ENCODE measurements at places on chromosomes 12 and 14.
A peak's percentile ranks its signal among the peaks of the same experiment; 100 is the strongest.

- DNase-seq = no peak
Measured at GRCh38 chr12:101858361-101858760, 19.0 kb upstream of the DRAM1 start.

DNA sequence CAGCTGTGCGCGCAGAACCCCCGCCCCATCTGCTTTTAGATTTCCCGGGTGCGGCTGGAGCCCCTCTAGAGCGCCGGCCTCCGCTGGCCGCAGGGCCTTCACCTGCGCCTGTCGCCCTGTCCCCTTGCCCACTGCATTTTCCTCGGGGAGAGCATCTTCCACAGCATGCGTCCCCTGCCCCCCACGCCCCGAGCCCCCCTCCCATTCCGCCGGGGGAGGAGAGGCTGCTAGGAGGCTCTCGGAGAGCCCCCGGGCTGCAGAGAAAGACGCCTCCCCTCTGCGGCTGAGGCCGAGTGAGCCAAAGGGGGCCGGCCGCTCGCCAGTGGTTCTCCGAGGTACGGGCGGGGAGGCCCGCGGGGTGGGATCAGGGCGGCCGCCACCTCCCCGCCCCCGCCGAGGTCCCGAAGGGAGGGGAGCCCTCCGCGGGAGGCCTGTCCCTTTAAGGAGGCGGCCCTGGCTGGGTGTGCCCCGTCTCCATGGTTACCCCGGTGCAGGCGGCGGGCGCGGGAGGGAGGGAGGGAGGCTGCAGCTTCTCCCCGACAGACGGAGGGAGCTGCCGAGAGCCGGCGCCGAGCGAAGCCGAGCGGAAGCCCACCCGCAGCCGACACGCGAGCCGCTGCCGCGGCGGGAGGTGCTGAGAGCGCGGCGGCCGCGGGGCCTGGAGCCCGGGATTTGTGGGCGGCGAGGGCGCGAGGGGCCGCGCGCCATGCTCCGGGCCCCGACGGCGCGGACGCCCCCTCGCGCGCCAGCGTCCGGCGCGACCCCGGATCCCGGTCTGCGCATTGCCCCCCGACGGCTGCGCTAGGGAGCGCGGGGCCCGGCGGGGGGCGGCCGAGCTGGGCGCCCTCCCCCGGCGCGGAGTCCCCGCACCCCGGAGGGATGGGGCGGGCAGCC, at the start of gene KCNH3:
Gene KCNH3 (plus strand): TSS at position 521 of the 894 bp plus-strand sequence. CDS start 387 bp downstream, outside the sequence.
- peak; percentile 82 for DNase-seq

- DNase-seq = no peak
Measured at GRCh38 chr12:25950329-25951115, 8.0 kb upstream of the RASSF8 start.

DNA sequence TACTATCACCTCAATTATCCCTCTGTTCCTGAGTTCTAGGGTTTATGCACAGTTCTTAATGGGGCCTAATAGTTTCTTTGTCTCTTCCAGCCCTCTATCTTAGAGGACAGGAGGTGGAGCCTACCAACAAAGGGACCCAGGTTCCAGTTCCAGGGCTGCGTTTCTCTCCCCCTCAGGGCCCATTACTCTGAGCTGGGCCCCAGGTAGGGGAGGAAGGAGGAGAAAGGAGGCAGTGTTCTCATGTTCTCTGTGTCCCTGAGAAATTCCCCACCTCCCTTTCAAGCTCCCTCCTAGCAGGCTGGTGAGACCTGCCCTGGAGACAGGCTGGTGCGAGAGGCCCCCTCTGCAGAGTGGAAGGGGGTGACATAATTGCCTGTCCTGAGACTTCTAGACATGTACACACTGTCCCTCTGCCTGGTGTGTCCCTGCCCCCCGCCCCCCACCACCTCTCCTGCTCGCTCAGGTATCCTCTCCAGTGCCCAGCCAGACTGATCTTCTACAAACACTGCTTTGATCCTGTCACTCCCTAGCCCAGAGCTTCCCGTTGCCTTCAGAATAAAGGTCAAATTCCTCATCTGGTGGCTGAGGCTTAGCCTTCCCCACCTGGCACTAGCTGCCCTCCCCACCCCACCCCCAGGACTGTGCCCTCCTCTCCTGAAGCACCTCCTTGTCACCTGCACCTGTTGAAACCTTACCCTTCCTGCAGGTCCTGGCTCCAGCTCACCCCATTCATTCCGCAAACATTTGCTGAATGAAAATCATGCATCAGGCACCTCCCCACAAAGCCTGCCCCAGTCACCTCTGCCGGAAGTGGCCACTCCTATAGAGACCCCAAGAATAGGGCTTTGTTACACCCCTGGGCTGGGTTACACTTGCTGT, 21.1 kb upstream of the KRT8 start:
- no peak for DNase-seq

- no peak for DNase-seq
Measured at GRCh38 chr12:6549684-6550151, 6.1 kb downstream of the IFFO1 start.

- DNase-seq = peak; percentile 11
Measured at GRCh38 chr14:52124791-52125684, 56.2 kb upstream of the NID2 start.

DNA sequence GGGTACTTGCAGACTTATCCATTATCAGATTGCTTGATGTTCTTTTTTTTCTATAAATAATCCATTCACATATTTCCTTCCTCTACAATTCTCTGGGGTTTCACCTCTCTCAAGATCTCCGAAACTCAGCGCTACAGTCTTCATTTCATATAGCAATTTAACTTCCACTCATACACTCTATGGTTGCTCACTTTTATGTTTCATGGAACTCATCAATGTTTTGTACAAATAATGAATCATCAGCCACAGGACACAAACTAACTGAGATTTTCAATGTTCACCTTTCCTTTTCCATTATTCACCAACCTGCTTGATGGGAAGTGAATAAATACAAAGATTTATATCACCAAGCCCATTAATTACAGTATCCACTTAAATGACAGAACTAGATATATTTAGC, 534.7 kb downstream of the LRFN5 start:
- no peak for DNase-seq

- DNase-seq = no peak
Measured at GRCh38 chr12:82461836-82462235, 103.5 kb downstream of the METTL25 start.

DNA sequence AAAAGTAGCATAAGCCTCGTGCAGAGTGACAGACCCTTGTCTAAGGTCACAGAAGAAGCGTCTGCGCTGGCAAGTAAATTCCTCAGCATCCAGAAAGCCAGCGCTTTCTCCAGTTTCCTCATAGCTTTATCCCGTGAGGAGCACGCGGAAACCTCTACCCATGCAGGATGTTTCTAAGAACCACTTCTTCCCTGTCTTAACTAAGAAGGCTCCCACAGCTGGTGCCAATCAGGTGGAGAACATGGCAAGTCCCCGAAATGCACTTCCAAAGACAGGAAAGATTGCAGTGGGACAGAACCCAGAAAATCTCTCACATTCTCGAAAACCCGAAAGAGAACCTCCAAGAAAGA, 968 bp upstream of the ARID4A start:
- no peak for DNase-seq

Data from Ammon's horn (tissue), 1 donor.